ENCODE measurements at places on chromosomes 7 and 10.

GRCh38 chr10:62109587-62110293, 158.9 kb downstream of the RTKN2 start:
- DNase-seq = peak; percentile 49

DNA sequence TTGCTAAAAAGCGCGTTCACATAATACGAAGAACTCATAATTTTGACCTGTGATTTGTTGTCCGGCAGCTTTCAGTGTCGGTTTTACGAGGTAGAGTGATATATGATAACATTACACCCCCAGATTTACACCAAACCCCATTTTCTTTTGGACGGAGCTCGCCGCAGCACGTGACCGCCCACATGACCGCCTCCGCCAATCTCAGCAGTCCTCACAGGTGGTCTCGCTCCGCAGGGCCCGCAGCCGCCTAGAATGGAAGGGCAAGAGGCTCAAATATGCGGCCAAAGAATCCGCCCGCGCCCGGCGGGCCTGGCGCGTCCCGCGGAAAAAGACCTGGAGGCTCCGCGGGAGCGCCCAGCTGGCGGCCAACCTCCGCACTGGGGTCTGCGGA, at the start of gene HOXA7:
TSS of gene HOXA7 (minus strand) at position 168 of the 391 bp plus-strand sequence. CDS start at position 38, 130 bp downstream.
- no peak for DNase-seq

GRCh38 chr10:22338185-22338900, 7.0 kb upstream of the SPAG6 start:
- peak; percentile 26 for DNase-seq

GRCh38 chr7:111732923-111733322, 170.6 kb upstream of the IMMP2L start:
- no peak for DNase-seq

DNA sequence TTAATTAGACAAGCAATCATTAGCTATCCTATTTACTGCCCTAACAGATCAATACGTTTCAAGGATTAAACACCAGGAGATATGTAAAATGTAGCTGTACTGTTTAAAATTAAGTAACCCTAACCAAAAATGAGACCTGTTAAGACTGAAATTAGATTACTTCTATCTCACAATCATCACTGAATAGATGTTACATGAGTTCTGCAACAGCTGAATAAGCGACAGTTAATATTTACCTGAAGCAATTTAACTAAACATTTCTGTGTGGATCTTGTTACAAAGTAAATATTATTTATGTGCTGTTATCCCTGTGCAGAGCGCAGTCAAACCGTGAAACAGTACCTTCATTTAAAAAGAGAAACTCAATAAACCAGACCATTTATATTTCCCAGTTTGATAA, 122.5 kb downstream of the RELN start:
- DNase-seq = no peak

DNA sequence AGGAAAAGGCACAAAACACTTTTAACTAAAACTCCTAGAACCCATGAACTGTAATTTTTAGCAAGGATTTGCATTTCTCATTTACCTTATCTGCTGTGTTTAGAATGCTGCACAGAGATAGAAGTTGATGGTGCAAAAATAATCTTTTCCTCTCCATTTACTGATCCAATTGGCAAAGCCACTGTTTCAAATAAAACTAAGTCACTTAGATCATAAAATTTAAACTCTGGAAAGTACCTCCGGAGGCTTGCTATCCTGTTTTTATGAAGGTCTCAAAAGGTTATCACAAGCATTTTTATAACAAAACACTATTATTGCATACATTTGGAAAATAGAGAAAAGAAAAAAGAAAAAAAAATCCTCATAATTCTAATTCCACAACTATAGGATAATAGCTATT, 7.6 kb downstream of the CPA2 start:
- no peak for DNase-seq

- DNase-seq = peak; percentile 48
Observed at GRCh38 chr10:61286686-61287085, 166.5 kb downstream of the TMEM26 start.

GRCh38 chr7:121544726-121545125, 148.6 kb upstream of the FAM3C start:
- DNase-seq = no peak

- DNase-seq = no peak
Observed at GRCh38 chr7:44307301-44307900, 18.0 kb downstream of the CAMK2B start.

DNA sequence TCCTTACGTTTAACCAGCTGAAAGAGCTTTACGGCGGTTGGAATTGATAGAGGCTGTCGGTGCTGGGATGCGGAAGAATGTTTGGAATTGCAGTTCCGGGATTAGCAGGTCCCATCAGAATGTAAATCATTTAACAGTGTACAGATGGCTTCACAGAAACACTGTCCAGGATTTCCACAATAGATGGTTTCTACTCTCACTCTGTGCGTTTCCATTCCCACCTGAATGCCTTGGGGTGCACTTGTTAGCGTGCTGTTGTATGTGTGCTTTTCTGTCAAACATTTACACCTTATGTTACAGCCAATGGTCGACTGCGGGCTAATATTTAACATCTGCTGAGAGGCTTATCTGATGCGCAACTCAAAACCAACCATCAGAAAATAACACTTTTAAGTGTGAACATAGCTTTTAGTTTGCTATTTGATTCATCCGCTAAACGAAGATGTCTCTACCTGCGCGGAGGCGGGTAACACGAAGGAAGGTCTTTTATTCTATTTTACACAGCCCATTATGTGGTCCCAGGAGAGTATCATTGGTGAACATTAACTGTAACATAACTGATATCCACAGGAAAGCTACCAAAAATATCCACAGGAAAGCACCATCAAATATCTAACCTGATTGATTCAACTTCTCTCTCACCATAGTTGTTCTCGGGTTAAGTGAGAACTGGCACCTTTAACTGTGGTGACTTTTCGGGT, 179.0 kb downstream of the PRPF18 start:
- DNase-seq = no peak

GRCh38 chr7:150876817-150877526, 24.7 kb downstream of the AOC1 start:
- no peak for DNase-seq

DNA sequence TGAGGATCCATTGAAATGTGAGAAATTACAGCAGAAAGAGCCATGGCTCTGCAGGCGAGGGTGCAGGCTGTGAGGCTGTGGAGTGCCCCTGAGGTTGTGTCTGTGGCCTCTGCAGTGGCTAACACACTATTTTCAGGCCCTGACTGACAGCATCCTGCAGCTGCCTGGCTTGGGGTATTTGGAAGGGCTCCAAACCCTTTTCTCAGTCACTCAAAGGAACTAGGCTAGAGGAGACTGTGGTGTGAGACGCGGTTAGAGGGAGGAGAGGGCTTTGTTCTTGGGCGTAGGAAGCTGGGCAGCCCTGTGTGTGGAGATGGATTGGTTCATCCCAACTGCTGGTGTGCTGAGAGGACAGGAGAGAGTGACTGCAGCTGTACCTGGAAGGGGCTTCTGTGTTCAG, 134.9 kb downstream of the RAMP3 start:
- DNase-seq = no peak
